ENCODE measurements at places on chromosomes 2 and 18.

- DNase-seq: no peak
These were observed 501.4 kb downstream of the FBXO15 start for GRCh38 chr18:73646196-73646595.

DNA sequence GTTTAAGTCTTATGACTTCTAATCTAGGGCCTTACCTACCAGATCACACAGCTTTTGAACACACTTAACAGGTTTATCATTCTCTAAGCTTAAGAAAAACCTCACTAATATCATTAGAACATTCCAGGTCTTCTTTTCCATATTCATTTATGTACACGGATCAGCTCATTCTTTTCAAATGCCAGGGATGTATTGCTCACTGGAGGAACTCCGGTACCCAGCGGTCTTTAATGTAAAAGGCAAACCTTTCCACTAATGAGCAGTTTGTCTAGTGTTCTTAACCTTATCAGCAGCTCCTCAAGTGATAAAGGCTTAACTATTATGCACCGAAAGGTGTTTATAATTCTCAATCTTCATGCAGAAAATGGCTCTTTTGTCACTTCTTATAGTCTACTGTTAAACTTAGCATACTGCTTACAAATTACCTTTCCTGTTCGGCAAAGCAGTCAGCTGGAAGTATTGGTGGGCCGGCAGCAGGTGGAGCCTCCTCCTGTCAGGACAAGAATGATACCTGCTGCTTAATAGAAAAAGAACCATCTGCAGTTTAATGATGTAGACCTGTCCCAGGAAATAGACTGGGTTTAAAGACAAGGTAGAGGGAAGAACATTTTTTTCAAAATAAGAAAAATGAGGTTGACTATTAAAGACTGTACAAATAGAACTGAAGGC, 142.7 kb downstream of the FIGN start:
- DNase-seq: no peak

DNA sequence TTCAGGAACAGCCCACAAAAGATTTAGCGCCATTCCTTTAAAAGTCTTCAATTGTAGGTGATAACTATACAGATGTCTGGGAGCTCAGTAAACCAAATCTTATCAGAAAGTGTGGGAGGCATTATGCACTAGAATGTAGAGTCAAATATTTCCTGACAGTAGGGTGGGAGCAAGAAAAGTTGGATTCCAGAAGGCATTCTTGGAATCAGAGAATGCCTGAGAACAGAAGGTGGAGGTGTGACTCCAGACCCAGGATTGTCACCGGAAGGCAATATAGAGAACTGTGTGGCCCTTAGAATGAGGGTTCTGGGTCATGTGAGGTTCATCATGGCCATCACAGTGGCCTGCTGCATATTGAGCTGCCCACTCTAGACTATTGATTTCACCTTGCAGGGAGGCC, 90.0 kb downstream of the SETBP1 start:
- DNase-seq: no peak

GRCh38 chr2:230326453-230327417, at the start of gene SP140L:
Gene SP140L, plus strand, starts transcription at chr2:230327193. Its CDS starts 77 bp downstream, at chr2:230327270.
- DNase-seq: peak; percentile 78

GRCh38 chr18:34977838-34978532, 63.2 kb upstream of the MAPRE2 start:
- peak; percentile 72 for DNase-seq

- no peak for DNase-seq
These were observed 685.5 kb upstream of the FSHR start for GRCh38 chr2:49839818-49840217.

- DNase-seq: no peak
These were observed 95.0 kb upstream of the CCDC68 start for GRCh38 chr18:55054021-55054990.

DNA sequence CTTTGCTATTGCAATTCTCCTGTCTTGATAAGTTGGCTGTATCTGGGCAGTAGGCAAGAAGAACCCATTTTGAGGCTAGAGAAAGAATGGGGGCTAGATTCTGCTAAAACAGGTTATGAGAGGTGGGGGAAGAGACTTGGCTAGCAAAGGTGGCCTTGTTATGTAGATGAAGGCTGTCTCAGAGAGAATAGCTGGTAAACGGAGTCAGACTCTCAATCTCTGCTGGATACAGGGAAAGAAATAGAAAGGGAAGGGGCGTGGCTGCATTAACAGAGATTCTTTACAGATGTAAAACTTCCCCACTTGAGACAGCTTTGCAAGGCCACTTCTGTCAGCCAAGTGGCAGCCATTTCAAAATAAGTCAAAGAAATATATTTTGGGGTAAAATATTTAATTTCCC, 38.1 kb upstream of the ARHGAP25 start:
- no peak for DNase-seq

DNA sequence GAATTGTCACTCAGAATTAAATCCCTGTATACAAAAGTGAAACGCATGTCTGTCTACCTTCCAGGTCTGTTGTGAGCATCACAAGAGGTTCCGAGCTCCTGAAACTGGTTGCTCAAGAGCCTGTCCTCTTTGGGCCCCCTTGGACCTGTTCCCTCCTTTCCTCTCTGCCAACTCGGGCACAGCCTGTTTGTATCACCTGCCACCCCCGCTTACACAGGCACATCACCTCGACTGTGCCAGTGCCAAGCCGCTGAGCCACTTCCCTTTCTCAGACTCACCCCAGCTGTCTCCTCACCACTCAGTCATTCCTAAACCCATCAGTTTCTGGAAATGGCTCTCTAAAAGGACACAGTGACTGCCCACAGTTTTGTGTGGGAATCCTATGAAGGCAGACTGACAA, 3.1 kb downstream of the EFR3B start:
- no peak for DNase-seq

- DNase-seq: no peak
These were observed 188.2 kb upstream of the AGAP1 start for GRCh38 chr2:235305678-235306077.

GRCh38 chr2:195612611-195613495, 44.2 kb upstream of the SLC39A10 start:
- no peak for DNase-seq

DNA sequence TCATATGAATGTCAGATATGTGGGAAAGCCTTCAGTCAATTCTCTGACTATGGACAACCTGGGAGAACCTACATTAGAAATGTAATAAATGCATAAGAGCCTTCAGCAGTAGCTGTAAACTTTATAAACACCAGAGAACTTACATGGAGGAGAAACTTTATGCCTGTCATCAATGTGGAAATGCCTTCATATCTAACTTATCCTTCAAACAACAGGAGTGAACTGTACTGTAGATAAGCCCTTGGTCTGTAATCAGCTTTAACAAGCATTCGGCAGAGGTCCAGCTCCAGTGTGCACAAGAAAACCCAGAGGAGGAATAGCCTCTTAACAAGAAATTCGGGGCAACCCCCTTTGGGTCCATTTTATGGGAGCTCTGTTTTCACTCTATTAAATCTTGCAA, 14.8 kb upstream of the UXS1 start:
- DNase-seq: no peak

DNA sequence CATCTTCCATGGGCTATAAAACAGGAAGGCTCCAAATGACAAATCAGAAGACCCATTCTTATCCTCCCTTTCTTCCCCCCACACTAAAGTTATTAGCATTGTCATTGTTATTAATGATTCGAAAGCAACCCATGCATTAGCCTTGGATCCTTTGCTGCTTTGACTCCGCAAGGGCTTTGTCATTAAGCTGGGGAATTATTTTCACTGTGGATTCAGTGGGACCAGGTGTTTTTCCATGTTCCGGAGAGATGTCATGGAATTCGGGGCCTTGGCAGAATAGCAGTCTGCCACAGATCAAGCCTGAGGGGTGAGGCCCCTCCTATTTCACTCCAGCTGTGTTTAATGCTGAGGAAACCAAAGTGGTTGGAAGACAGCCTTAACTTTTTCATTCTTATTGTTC, 357.1 kb downstream of the EN1 start:
- DNase-seq: no peak

DNA sequence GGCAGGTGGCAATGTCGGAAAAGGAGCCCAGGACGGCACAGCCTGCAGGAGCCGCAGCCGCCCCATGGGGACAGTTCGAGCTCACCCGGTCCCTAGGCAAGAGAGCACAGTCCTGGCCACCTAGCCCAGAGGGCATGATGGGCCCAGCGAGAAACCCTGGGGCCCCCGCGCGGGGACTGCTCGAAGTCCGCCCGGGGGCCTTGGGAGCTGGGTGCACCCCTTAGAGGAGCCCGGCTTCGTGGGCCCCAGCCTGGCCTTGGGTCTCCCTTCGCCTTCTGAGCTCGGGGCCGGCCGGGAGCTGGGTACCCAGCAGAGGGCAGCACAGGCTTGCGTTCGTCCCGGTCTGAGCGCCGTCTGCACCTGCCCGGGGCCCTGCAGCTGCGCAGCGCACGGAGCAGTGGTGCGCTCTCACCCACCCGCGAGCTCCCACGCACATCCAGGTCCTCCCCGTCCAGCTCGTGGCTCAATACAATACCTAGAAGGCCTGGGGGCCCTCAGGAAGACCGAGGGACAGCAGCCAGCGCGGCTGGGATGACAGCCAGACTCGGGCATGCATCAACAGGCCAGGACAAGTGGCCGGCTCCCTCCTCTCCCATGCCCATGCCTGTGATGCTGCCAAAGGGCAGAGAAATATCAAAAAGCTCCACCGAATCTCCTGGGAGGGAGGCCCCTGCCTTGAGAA, 96.2 kb upstream of the ZNF532 start:
- peak; percentile 68 for DNase-seq

DNA sequence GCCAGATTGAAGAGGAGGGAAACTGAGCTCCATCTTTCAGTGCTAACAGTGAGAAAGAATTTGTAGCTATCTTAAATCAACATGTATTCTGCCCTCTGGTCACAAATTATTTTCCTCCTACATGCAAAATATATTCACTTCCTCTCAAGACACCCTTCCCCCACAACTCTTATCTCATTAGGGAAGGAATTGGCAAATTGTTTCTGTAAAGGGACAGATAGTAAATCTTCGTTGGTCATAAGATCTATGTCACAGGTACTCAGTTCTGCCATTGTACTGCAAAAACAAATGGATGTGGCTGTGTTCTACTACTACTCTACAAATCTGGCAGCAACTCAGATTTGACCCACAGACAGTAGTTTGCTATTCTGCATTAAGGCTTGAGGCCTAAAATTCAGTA, 53.0 kb upstream of the CYP20A1 start:
- DNase-seq: no peak

DNA sequence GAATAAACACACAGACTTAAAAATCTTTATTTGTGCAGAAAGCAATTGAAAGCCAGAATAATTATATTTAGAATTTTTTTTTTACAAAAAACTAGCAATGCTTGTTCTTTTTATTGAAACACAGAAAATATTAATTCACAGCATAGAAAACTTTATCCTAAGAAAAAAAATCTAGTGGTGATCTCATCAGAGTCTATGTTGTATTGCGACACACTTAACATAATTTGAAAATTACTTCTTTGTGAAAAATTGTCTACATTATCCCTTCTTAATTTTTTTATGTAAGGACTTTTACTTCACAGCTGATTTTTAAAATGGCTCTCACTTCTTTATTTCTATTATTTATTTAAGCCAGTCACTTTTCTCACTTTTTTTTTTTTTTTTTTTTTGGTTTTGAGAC, 103.4 kb downstream of the LDLRAD4 start:
- DNase-seq: no peak

GRCh38 chr2:68435615-68436014, 31.5 kb downstream of the FBXO48 start:
- DNase-seq: no peak

DNA sequence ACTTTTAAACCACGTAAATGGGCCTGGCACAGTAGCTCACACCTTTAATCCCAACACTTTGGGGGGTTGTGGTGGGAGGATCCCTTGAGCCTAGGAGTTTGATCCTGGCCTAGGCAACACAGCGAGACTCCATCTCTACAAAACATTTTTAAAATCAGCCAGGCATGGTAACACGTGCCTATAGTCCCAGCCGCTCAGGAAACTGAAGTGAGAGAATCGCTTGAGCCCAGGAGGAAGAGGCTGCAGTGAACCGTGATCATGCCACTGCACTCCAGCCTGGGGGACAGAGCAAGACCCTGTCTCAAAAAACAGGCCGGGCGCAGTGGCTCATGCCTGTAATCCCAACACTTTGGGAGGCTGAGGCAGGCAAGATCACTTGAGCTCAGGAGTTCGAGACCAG, 12.2 kb downstream of the ROCK1 start:
- no peak for DNase-seq

- DNase-seq: peak; percentile 93
These were observed at the start of gene HPCAL1 for GRCh38 chr2:10302479-10303180. Gene HPCAL1, plus strand, starts transcription at chr2:10302904. Its CDS starts 116,854 bp downstream, at chr2:10419758.

- DNase-seq: no peak
These were observed 73.2 kb upstream of the NRP2 start for GRCh38 chr2:205609113-205609512.

- DNase-seq: no peak
These were observed 105.0 kb downstream of the NEDD4L start for GRCh38 chr18:58148954-58149471.

GRCh38 chr2:222490131-222490530, 65.8 kb downstream of the SGPP2 start:
- no peak for DNase-seq

DNA sequence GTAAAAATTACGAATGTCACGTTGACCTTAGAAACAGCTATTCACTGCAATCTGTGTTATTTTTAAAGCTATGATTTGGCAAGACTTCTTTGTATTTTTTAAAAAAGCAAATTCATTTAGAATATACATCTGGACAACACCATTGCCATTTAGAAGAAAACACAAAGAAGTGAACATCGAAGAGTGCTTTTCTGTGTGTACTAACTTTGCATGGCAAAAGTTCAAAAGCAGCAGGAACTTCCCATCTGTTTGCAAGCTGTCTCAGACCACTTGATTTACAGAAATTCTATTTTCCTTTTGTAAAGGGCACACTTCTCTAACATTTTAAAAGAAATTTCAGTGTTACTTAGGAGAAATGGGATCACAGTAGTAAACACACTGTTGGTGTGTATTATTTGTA, 145.9 kb downstream of the CALCRL start:
- no peak for DNase-seq

DNA sequence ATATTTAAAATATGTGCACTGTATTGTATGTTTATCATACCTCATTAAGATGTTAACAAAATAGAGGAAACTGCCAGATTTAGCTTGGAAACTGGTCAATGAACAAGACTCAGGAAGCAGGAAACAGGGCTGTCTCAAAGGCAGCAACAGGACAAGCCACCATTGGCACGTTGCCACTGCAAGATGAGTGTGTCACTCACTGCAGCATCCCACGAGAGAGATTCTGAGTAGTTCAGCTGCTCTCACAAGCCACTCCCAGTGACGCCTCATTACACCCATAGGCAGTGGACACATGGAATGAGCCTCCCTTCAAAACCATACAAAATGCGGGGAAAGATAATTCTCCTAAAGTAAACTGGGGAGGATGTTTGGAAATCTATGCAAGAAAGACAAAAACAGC, 181.9 kb upstream of the DLGAP1 start:
- DNase-seq: no peak
